NCI-H345 (cell line): ENCODE measurements at places on chromosomes 5 and 9.

- DNase-seq, result peak; percentile 8
These were observed 3.7 kb upstream of the PJA2 start for GRCh38 chr5:109413458-109413857.

- DNase-seq, result no peak
These were observed 115.3 kb upstream of the VLDLR start for GRCh38 chr9:2506321-2506720.

DNA sequence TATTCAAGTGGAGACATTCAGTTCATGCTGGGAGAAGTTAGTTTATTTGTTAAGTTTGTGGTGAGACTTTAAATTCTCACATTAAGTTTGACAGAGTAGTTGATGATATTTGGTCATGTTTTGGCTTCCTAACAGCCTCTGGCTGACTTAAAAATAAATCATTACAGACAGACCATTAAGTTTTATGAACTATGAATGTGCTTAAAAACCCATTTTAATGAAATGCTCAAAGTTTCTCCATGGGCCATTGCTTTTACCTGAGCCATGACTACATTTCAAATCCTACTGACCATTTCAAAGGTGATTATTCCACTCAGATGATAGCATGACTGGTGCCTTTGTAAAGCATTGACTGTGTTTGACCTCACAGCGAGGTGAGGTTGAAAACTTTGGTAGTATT, 192.7 kb downstream of the LRRC70 start:
- DNase-seq, result no peak

GRCh38 chr9:68775003-68775730, 70.1 kb downstream of the PIP5K1B start:
- DNase-seq, result no peak

- DNase-seq, result peak; percentile 63
These were observed 23.9 kb downstream of the C5orf15 start for GRCh38 chr5:133944263-133945185.

- DNase-seq, result no peak
These were observed 221.5 kb downstream of the PAX5 start for GRCh38 chr9:36812556-36812955.

DNA sequence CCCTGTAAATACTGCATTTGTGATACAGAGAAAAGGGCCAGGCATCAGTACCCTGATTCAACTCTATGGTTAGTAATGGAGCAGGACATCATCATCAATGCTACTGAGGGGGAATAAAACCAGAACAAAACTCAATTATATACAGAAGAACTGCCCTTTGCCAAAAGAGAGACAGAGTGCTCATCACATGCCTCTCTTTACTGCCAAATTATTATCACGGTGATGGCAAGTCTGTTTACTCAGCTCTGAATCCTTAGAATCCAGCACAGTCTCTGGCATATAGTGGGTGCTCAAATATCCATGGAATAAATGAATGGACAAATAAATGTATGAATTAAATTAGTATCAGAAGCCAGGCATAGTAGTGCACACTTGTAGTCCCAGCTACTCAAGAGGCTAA, 130.2 kb downstream of the TTC39B start:
- no peak for DNase-seq

DNA sequence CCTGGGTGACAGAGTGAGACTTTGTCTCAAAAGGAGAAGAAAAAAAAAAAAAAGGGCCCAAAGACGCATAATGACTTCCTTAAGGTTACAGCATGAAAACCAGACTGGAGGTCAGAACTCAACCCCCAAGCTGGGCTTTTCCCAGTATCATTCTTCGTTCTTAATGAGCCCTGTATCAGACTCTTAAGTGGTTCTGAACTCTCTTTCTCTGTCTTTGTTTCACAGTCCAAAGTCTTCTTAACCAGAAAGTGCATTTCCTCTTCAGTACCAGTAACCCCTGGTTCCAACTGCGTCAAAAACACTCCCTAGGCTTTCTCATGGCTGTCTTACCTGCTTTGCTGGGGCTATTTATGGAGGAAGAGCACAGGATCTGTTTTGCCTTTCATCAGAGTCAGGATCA, 38.4 kb upstream of the SHB start:
- DNase-seq, result no peak

- DNase-seq, result no peak
These were observed 156.2 kb downstream of the RGS3 start for GRCh38 chr9:113619491-113620376.

- no peak for DNase-seq
These were observed 217.6 kb downstream of the ZNF608 start for GRCh38 chr5:124528838-124529237.

- DNase-seq, result peak; percentile 23
These were observed 15.9 kb upstream of the SYNPO start for GRCh38 chr5:150624334-150625163.

DNA sequence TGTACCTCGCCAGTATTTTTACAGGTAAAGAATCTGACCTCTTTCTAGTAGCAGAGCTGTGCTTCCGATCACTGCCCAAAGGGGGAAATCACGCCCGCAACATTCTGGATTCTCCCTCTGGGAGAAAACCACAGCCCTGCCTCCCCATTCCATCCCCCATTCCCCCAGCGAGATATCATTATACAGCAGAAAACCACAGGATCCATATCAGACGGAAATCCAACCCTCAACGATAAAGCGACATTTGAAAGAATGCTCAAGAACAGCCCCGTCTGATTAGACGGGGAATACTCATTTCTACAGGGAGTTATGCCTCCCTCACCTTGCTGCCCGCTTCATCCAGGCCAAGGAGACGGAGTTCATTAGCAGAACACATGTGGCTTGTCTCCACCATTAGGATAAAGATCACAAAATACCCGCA, 172.8 kb downstream of the COL23A1 start:
- DNase-seq, result no peak

DNA sequence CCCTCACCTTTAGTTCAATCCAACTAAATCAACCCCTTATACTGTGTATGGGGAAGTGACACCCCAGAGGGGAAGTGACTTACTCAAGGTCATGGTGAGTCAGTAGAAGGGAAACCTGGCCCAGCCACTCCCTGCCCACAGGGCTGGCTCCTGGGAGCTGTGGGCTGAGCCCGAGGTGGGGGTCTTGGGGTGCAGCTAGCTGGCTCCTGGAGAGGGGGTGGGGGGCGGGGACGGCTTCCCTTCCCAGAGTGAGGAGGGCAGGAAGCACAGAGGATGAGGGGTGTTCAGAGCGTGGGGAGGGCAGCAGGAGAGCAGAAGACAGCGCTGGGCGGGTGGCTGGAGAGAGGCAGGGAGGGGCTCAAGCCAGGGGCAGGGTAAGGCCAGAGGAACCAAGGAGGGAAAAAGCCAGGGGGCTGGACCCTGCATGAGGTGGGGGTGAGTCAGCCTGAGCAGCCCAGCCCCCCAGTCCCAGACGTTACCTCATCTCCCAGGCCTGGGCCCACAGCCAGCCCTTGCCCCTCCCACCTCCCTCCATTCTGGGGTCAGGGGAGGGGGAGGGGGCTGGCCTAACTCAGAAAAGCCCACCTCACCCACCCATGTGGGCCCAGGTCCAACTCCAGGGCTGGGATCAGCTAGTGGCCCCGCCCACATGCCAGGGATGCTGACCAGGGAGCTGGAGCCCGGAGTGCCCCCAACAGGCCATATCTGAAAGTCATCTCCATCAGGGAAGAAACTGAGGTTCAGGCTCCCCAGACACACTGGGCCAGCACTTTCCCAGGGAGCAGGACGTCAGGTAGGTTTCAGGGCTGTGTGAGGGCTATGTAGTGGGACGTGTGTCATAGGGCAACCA, 2.8 kb downstream of the PDLIM7 start:
- DNase-seq, result no peak

DNA sequence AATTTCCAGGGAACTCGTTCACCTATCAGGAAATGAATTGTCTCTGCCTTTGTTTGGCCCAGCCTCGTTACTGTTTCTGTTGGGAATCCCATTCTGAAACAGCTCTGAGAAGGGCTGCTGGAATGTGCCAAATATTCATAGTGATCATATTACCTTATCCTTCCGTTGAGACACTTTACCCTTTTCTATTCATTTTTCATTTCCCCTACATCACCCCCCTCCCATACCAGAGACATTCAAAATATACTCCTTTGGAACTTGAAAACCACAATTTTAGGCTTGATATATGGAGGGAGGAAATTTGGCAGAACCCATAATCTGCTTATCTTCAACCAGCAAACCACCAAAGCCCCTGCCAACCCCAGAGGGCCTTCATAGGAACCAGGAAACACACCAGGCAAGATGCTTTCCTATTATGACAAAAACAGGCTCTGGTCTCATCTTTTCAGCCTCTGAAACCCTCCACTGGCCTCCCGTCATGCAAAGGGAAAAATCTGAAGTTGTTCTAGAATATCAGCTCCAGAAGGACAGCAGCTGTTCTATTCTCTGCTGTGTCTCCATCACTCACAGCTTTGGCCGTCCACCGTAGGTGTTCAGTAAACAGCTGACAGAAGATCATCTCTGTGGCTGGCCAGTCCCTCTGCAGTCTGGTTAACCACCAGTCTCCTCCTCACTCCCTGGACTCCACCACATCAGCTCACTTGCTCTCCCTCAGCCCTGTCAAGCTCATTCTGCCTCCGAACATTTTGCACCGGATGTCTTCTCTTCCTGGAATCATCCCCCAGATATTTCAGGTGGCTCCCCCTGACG, 217.2 kb upstream of the WWC1 start:
- DNase-seq, result no peak

- no peak for DNase-seq
These were observed 6.8 kb upstream of the C9orf152 start for GRCh38 chr9:110214586-110215355.
